ENCODE measurements at places on chromosomes 7 and 10. TPM values are rescaled to one million over a fixed set of nuclear protein-coding genes. Genes with fewer than 3 reads are reported as not detected.

EGR2 gene
- total RNA-seq, result 268 TPM

GRCh38 chr7:127894588-127894987, 136.6 kb downstream of the LRRC4 start:
- H3K27ac ChIP-seq, result no peak overlapping the region
- H3K27me3 ChIP-seq, result no peaks in the 10 kb centered on the region
- no peak overlapping the region for H3K4me3 ChIP-seq
- H3K4me1 ChIP-seq, result peaks cover 12% of the 10 kb centered on the region
- DNase-seq, result no peak

GDF10 gene
- 0.27 TPM for total RNA-seq

GPRIN2 gene
- not detected for total RNA-seq

- H3K36me3 ChIP-seq, result no peaks in the 10 kb centered on the region
- no peak overlapping the region for H3K27ac ChIP-seq
- DNase-seq, result no peak
- H3K4me3 ChIP-seq, result no peak overlapping the region
- H3K27me3 ChIP-seq, result peaks cover 10% of the 10 kb centered on the region
Observed at GRCh38 chr7:28005847-28006231, 174.8 kb downstream of the JAZF1 start.

GRCh38 chr7:65269150-65269856, 104.4 kb upstream of the ZNF92 start:
- peaks cover 5% of the 10 kb centered on the region for H3K4me1 ChIP-seq
- peaks cover 31% of the 10 kb centered on the region for H3K27me3 ChIP-seq
- H3K4me3 ChIP-seq, result peak overlapping the region; percentile 81

BTBD16 gene
- total RNA-seq, result not detected

CALHM1 gene
- not detected for total RNA-seq

DNA sequence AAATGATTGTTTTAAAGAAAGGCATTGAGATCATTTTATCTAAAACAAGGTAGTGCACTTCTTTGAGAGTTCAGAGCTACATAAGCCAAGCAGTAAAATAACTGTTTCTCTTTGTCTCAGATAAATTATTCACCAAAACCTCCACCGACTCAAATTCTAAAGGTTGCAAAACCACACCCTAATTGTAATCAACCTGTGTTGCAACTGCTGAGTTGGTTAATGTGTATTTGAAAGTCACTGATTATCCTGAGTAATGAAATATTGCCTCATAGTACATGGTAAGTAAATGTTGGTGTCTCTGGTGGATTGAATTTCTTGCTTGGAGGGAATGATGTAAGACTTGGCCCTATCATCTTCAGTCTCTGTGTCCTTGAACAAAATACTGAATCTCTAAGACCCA, 35.9 kb upstream of the CYP2C9 start:
- H3K36me3 ChIP-seq, result no peaks in the 10 kb centered on the region
- H3K27ac ChIP-seq, result no peak overlapping the region
- no peaks in the 10 kb centered on the region for H3K27me3 ChIP-seq
- H3K4me3 ChIP-seq, result no peak overlapping the region
- no peaks in the 10 kb centered on the region for H3K4me1 ChIP-seq

- no peak for DNase-seq
- H3K36me3 ChIP-seq, result no peaks in the 10 kb centered on the region
- no peaks in the 10 kb centered on the region for H3K4me1 ChIP-seq
- no peaks in the 10 kb centered on the region for H3K27me3 ChIP-seq
- H3K27ac ChIP-seq, result no peak overlapping the region
Observed at GRCh38 chr7:4109481-4110110, 572.5 kb upstream of the FOXK1 start.

PBLD gene
- 1.1 TPM for total RNA-seq

ADRB1 gene
- total RNA-seq, result not detected

GRCh38 chr7:70421319-70421718, 710.6 kb upstream of the GALNT17 start:
- H3K27me3 ChIP-seq, result no peaks in the 10 kb centered on the region
- no peaks in the 10 kb centered on the region for H3K36me3 ChIP-seq
- no peak overlapping the region for H3K27ac ChIP-seq
- H3K4me3 ChIP-seq, result no peak overlapping the region
- no peak for DNase-seq

DNA sequence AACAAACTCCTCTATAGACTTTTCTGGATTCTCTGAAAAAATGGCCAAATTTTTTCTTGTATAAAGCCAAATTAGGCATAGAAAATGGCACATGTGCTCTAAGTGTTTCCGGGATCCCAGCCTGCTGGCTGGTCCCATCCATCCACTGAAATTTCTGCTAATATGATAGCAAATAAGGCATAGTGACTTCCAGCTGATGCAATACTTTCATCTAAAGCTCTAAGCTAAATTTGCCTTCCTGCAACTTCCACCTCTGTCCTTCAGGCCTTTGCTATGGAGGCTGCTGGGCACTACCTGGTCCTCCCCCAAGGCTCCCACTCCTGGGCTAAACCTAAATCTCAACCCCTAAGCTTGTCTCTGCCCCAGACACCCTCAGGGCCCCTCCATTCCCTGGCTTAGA, 20.5 kb downstream of the MYH16 start:
- no peaks in the 10 kb centered on the region for H3K4me1 ChIP-seq
- H3K27ac ChIP-seq, result no peak overlapping the region
- H3K4me3 ChIP-seq, result no peak overlapping the region

AMZ1 gene
- 0.05 TPM for total RNA-seq

GRCh38 chr7:47394751-47395252, 187.1 kb downstream of the TNS3 start:
- H3K27ac ChIP-seq, result no peak overlapping the region
- H3K4me3 ChIP-seq, result no peak overlapping the region
- no peaks in the 10 kb centered on the region for H3K36me3 ChIP-seq
- peaks cover 3% of the 10 kb centered on the region for H3K27me3 ChIP-seq

PLXNA4 gene
- 0.15 TPM for total RNA-seq

DNA sequence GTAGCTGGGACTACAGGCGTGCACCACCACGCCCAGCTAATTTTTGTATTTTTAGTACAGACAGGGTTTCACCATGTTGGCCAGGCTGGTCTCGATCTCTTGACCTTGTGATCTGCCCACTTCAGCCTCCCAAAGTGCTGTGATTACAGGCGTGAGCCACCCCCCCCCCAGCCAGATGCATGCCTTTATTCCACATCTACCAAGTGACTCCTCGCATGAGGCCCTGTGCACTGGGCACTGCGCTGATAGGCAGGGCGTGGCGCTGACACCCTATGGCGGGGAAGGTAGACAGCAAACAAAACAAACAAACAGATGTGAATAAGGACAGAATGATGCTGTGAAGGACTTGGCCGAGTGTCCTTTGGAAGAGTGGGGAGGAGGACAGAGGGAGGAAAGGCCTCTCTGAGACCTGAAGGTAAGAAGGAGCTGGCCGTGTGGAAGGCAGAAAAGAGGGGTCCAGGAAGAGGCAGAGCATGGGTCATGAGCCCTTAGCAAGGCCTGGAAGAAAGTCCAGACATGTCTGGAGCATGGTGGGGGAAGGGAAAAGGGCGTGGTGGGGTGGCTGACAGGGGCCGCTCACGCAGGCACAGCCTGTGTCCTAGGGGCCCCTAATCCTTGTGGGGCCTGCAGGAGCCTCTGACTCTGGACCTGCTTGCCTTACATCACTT, 47.5 kb upstream of the CACUL1 start:
- H3K27ac ChIP-seq, result no peak overlapping the region
- no peak for DNase-seq
- H3K4me3 ChIP-seq, result no peak overlapping the region
- H3K4me1 ChIP-seq, result no peaks in the 10 kb centered on the region

GIMAP4 gene
- total RNA-seq, result 84.2 TPM

GRCh38 chr10:45160271-45160670, 155.1 kb downstream of the OR13A1 start:
- no peak overlapping the region for H3K4me3 ChIP-seq
- DNase-seq, result no peak
- peaks cover 7% of the 10 kb centered on the region for H3K27me3 ChIP-seq
- no peaks in the 10 kb centered on the region for H3K36me3 ChIP-seq

GRCh38 chr7:122257056-122257455, 47.5 kb downstream of the FEZF1 start:
- H3K4me3 ChIP-seq, result no peak overlapping the region
- no peak for DNase-seq
- peaks cover under 1% of the 10 kb centered on the region for H3K27me3 ChIP-seq
- no peaks in the 10 kb centered on the region for H3K4me1 ChIP-seq
- H3K36me3 ChIP-seq, result no peaks in the 10 kb centered on the region
- no peak overlapping the region for H3K27ac ChIP-seq

GRCh38 chr10:33010132-33011037, 52.4 kb upstream of the ITGB1 start:
- H3K4me1 ChIP-seq, result peaks cover 24% of the 10 kb centered on the region
- H3K4me3 ChIP-seq, result no peak overlapping the region
- no peaks in the 10 kb centered on the region for H3K36me3 ChIP-seq
- no peak for DNase-seq

GRCh38 chr7:72446591-72447462, 34.7 kb upstream of the CALN1 start:
- H3K36me3 ChIP-seq, result no peaks in the 10 kb centered on the region
- no peaks in the 10 kb centered on the region for H3K27me3 ChIP-seq
- H3K4me1 ChIP-seq, result no peaks in the 10 kb centered on the region
- no peak overlapping the region for H3K27ac ChIP-seq
- DNase-seq, result no peak
- no peak overlapping the region for H3K4me3 ChIP-seq

DNA sequence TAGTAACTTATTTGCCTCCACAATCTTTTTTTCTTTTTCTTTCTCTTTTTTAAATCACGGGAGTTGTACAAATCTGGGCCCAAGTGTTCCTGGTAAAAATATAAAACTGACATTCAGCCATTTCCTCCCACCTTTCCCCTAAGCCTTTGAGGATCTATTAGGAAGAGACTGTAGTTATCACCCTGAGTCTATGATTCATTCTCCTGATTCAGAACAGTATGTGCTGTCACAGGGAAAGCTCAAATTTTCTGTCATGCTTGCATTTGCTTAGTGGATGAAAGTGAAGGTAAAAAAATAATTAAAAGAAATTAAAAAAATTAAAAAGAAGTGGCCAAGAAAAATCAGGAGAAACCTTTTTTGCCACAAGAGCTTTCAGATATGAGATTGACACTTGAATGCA, 71.7 kb downstream of the KIF20B start:
- no peak overlapping the region for H3K4me3 ChIP-seq
- DNase-seq, result no peak
- peaks cover 21% of the 10 kb centered on the region for H3K4me1 ChIP-seq
- H3K27ac ChIP-seq, result no peak overlapping the region

GRM3 gene
- not detected for total RNA-seq

- H3K27me3 ChIP-seq, result no peaks in the 10 kb centered on the region
- no peak overlapping the region for H3K4me3 ChIP-seq
- H3K36me3 ChIP-seq, result no peaks in the 10 kb centered on the region
- H3K4me1 ChIP-seq, result peaks cover 10% of the 10 kb centered on the region
- no peak overlapping the region for H3K27ac ChIP-seq
Observed at GRCh38 chr7:4665661-4666060, 16.4 kb upstream of the FOXK1 start.

- H3K4me1 ChIP-seq, result no peaks in the 10 kb centered on the region
- H3K36me3 ChIP-seq, result no peaks in the 10 kb centered on the region
- no peaks in the 10 kb centered on the region for H3K27me3 ChIP-seq
- DNase-seq, result no peak
- no peak overlapping the region for H3K4me3 ChIP-seq
Observed at GRCh38 chr10:70913893-70914240, 25.5 kb upstream of the PCBD1 start.

- no peak for DNase-seq
- H3K27me3 ChIP-seq, result no peaks in the 10 kb centered on the region
- H3K36me3 ChIP-seq, result no peaks in the 10 kb centered on the region
- no peak overlapping the region for H3K27ac ChIP-seq
- H3K4me3 ChIP-seq, result no peak overlapping the region
Observed at GRCh38 chr10:99945263-99945662, 64.5 kb downstream of the DNMBP start.

Data from activated T-helper 1 cell treated with anti-CD3 and anti-CD28 coated beads, Interleukin-12 subunit alpha, Interleukin-12 subunit beta, Interleukin-2, Interleukin-4 antibody, amounts not matched to agents 30 ng/mL and 10 ng/mL and 1 ng/mL, durations not matched to agents 14 hours and 24 hours and 36 hours (primary cell).